ENCODE measurements at places on chromosomes 4 and X.

DNA sequence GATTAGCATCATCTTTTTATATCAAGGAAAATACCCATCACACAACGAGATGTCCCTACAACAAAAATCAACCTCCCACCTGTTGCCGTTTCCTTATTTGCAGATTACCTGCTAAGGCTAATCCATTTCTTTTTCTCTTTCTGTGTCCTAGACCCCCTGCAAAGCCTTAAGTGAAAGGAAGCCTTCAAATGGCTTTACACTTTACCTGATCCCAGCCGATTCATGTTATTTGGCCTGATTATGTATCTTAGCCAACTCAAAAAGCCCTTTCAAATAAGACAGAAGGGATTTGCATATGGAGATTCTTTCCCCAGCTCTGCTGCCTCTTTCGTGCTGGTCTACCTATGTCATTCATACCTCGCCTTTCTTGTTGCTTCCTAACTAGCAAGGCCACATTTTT lies 14.4 kb downstream of the ABCG2 start:
- DNase-seq: no peak

DNA sequence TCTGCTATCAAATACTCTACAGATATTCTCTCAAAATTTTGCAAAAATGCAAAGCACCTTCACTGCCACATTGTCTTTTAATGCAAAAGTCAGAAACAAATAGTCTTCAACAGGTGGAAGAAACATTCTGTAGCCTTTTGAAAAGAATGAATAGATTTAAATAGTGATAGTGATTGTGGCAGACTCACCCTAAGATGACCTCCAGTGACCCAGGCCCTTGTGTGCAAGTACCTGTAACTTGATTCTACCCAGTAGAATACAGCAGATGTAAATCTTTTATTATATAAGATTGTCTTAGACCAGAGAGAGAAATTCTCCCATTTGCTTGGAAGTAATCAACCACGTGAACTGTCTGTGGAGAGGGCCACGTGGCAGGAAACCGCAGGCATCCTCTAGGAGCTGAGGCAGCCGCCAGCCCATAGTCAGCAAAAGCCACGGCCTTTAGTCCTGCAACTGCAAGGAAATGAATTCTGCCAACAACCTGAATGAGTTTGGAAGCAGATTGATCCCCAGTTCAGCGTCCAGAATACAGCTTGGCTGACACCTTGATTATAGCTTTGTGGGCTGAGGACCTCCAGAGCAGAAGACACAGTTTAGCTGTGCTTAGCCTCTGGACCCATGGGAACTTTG lies 272.5 kb downstream of the ARHGAP10 start:
- no peak for DNase-seq

- DNase-seq: no peak
Observed at GRCh38 chr4:186910385-186910784, 186.7 kb upstream of the FAT1 start.

DNA sequence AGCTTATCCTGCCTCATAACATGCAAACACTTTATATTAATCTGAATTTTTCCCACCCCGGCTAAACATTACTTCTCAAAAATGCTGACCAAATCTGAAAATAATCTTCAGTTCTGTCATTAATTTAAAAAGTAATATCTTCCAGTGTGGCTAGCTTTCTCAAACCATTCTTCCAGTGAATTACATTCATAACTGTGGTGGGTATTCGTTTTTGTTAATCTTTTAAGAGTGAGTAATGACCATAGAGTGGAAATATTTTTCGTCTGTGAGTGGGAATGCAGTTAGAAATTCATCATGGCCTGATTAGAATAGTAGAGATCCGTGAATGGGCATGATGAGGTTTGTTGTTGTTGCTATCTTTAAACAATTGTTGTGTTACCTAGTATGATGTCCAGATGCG lies 138.6 kb upstream of the SFRP2 start:
- no peak for DNase-seq

GRCh38 chr4:54723820-54724219 lies 66.1 kb downstream of the KIT start:
- DNase-seq: no peak

- no peak for DNase-seq
Observed at GRCh38 chrX:132267392-132267791, 48.1 kb upstream of the RAP2C start.

DNA sequence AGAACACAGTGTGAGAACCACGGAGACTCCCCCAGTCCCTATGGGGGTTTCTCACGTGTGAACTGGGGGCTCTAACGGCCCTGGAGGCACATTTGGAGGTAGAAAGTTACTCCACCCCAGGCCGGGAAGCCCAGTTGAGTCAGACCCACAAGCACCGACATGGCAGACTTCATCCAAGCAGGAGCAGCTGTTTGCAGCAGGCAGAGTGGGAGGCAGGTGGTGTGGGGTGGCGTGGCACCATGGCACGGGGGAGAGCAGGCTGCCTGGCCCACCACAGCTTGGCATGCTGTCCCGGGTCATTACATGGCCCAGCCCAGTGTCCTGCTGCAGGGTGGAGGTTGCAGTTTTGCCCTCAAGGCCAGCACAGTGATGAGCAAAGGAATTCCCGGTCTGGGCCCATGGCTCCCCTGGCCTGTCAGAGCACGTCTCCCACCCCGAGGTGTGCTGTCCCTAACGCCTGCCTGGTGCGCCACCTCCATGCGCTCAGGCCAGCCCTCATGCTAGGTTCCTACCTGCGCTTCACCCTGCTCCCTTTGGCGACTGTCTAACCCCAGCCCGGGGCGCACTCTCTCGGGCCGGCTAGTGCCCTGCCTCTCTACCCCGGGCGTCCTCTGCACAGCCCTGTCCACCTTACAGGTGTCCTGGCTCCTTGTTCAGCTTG lies 90.6 kb upstream of the AFAP1 start:
- DNase-seq: no peak

- no peak for DNase-seq
Observed at GRCh38 chrX:84189125-84189524, 1.1 kb upstream of the RPS6KA6 start.

DNA sequence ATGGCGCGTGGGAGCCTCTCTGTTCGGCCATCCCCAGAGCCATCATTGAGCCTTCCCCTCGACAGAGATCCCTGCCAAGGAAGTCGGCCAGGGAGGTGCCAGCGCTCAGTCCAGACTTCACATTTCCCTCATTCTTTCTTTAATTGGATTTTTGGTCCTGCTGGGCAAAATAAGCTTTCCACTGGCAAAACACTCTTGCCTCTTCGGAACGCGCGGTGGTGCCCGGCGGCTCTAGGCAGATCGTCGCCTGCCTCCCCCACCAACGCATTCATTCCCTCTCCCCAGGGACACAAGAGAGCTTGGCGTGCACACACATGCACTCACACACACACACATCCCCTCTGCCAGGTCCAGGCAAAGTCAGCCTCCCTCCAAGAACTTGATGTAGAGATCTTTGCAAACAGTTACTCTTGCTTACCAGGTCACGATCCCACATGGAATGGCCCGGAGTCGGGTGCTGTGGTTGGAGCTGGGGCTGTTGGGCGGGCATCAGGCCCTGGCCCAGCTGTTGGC lies 257.1 kb downstream of the BCOR start:
- no peak for DNase-seq

DNA sequence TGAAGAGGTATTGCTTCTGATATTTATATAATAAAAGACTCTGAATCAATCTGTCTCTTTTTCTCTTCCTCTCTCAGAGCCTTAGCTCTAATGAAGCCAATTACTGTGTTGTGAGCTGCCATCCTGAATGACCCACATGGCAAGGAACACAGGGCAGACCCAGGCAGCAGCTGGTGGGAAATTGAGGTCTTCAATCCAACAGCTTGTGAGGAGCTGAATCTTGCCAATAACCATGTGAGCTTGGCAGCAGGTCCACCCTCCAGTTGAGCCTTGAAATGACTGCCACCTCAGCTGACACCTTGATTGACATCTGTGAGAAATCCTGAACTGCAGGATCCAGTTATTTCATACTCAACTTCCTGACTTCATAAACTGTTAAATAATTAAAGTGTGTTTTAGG lies 149.4 kb downstream of the NDST4 start:
- DNase-seq: no peak

GRCh38 chr4:152610131-152610530 lies 69.7 kb downstream of the TMEM154 start:
- no peak for DNase-seq

DNA sequence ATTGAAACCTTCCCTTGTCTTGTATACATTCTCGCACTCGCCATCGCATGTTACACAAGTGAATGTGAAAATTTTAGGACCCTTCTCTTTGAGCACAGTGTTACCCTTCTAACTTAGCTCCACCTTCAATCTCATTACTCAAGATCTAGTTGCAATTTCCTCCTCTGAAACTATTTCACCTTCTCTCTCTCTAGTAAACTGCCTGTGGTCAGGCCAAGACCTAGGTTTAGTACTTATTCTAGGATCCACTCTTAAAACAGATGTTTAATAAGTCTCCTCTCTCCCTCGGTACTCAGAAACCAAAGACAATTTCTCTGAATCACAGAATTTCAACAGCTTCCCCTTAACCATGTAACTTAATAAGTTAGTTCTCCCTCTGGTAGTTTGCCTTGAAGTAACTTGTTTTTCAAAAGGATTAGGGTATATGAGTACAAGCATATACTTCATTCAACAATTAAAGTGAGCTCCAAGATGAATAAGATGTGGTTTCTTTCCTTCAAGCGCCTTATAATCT lies 156.0 kb downstream of the SH3KBP1 start:
- no peak for DNase-seq

DNA sequence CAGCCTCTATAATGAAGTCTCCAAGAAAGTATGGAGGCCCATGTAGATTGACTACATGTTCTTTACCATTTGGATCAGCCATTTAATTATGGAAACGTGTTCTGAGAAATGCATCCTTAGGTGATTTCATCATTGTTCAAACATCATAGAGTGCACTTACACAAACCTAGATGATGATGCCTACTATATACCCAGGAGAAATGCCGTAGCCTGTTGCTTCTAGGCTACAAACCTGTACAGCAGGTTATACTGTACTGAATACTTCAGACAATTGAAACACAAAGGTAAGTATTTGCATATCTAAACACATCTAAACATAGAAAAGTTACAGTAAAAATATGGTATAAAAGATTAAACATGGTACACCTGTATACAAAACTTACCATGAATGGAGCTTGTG lies 186.5 kb upstream of the FSTL5 start:
- DNase-seq: no peak

GRCh38 chr4:100823066-100823992 lies 305.5 kb upstream of the EMCN start:
- DNase-seq: no peak

GRCh38 chr4:10691651-10692050 lies 7.1 kb upstream of the CLNK start:
- no peak for DNase-seq

GRCh38 chrX:30635630-30636029 lies 17.6 kb upstream of the GK start:
- DNase-seq: no peak

- DNase-seq: no peak
Observed at GRCh38 chr4:95085124-95085833, 327.5 kb downstream of the BMPR1B start.

- no peak for DNase-seq
Observed at GRCh38 chr4:123346951-123347350, 49.6 kb upstream of the SPRY1 start.

DNA sequence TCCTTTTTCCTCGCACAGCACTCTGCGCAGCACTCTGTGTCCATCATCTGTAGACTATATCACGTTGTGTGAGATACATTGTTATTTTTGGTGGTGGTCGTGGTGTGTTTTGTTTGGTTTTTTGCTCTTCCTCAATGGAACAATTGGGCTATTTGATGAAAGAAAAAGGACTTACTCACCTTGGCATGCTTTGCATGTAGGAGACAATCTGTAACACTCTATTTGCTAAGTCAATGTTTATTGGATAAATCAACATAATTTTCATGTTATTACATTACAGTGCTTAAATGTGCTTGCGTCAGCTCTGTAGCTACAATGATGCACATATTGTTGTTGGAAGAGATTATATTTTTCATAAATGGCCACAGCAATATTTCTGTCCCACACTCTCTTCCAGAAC lies 12.5 kb upstream of the CD99 start:
- DNase-seq: no peak

DNA sequence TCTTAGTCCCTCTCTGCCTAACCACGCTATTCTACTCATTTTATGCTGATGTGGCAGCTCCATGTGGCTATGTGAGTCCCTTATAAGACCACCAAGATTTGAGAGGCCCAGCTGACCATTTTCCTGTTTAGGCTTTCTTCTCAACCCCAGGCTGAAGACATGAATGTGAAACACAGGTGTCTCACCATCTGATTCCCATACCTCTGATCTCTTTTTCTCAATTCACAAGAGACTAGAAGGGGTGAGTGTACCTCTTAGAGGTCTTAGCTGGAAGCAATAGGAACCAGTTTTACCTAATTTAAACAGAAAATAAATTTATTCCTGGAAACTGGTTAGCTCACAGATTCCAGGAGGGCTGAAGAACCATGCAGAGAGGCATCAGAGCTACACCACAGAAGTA lies 276.5 kb upstream of the FMR1 start:
- no peak for DNase-seq

DNA sequence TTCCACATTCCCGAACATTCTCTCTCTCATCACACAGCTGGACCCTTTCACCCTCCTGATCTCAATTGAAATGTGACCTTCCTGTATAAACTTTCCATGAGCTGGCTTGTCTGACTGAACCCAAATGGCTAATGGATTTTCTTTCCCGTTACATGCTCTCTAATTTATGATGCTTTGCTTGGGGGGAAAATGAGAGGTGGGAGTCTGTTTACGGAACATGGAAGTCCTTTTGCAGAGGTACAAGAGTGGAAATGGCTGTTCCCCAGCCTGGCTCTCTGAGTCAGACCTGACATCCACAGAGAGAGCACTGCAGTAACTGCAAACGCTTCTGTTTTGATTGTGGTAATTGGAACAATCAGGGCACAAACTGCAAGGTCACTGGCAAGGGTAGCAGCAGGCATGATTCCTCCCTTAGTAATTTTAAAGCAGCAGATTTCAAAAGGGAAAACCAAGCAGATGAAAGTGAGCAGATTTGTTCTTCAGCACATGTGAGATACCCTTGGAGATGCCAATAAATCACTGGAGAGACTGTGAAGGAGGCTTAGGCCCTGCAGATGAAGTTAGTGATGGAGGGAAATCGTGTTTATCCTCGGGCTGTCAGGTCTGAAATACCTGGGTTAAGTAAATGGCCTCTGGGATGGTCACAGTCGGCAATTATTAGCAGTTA lies 83.9 kb downstream of the SNCA start:
- no peak for DNase-seq

- no peak for DNase-seq
Observed at GRCh38 chrX:78109458-78109857, 5.4 kb downstream of the PGK1 start.

GRCh38 chr4:53695540-53696463 lies 104.5 kb upstream of the LNX1 start:
- no peak for DNase-seq

GRCh38 chr4:23856630-23857029 lies 33.2 kb downstream of the PPARGC1A start:
- DNase-seq: no peak

DNA sequence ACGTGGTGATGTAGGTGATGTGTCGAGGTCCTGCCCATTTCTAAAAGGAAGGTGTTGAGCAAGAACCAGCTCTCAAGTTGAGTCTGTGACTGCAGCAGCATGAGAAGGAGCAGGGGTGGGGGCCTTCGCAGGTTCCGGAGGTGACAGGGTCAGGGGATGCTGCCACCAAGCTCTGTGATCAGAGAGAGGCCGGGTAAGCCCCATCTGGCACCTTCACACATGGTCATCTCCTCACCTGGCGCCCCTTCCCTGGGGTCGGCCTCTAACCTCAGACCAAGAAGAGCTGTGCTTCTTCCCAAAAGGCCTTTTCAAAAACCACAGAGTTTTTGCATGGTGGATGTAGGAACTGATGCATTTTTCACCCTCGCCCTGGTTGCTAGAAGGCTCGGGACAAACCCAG lies 137.6 kb downstream of the CPZ start:
- no peak for DNase-seq

- DNase-seq: no peak
Observed at GRCh38 chr4:183241322-183241640, 78.8 kb downstream of the CLDN22 start.
